ENCODE measurements at places on chromosomes 4 and X.

DNA sequence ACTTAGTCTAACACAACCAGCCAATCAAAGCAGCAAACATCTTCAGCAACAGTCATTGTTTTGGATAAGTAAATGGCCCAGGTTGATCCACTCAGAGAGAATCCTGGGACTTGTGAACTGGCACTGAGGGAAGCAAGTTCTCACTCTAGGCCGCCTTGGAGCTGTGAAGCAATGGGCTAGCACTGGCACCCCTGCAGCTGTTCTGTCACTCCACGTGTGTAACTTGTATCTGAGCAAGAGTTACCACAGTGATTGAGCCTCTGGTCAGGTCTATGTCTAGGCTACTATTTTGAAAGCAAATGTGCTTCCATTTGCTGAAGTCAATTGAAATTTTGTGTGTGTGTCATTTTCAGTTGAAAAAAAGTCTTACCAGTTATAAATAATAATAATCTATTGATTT, 57.2 kb upstream of the HS3ST1 start:
- H3K36me3 ChIP-seq: no peaks in the 10 kb centered on the region
- H3K27me3 ChIP-seq: no peaks in the 10 kb centered on the region
- no peak for DNase-seq
- no peaks in the 10 kb centered on the region for H3K4me1 ChIP-seq

- H3K27me3 ChIP-seq: no peaks in the 10 kb centered on the region
- no peaks in the 10 kb centered on the region for H3K36me3 ChIP-seq
- peak; percentile 0 for DNase-seq
- H3K27ac ChIP-seq: no peak overlapping the region
- no peak overlapping the region for H3K4me3 ChIP-seq
Measured at GRCh38 chrX:155246748-155247147, 17.5 kb downstream of the RAB39B start.

DNA sequence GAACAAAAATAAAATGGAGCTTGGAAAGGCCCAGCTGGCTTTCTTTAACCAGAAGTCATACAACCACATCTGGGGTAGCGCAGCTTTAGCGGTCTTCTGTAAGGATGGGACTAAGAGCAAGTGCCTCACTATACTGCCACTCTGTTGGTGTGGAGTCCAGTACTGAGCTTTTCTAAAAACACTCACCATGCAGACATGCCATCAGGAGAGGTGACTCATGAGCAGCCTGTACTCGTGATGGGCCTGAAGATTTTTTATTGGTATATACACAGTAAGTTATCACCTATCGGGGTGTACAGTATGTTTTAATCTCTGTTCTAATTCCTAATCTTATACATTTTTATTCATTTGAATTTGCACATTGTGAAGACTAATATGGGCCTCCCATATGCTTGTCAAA, 9.6 kb downstream of the PPP3CA start:
- peaks cover 5% of the 10 kb centered on the region for H3K4me1 ChIP-seq
- no peaks in the 10 kb centered on the region for H3K27me3 ChIP-seq
- H3K27ac ChIP-seq: no peak overlapping the region

DNA sequence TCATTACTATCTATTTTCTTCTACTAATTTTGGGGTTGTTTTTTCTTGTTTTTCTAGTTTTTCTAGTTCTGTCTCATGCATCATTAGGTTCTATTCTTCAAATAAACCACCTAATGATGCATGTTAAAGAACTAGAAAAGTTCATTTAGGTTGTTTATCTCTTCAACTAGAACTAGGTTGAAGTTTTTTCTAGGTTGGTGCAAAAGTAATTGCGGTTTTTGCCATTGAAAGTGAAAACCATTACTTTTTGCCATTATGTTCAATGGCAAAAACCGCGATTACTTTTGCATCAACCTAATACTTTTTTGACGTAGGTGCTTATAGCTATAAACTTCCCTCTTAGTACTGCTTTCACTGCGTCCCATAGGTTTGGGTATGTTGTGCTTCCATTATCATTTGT, 64.4 kb upstream of the SLC7A3 start:
- H3K27me3 ChIP-seq: no peaks in the 10 kb centered on the region
- H3K4me1 ChIP-seq: no peaks in the 10 kb centered on the region
- no peaks in the 10 kb centered on the region for H3K36me3 ChIP-seq
- no peak for DNase-seq

GRCh38 chrX:149145845-149146285, 359.2 kb downstream of the IDS start:
- no peak overlapping the region for H3K27ac ChIP-seq
- no peaks in the 10 kb centered on the region for H3K4me1 ChIP-seq
- H3K36me3 ChIP-seq: no peaks in the 10 kb centered on the region
- peak; percentile 27 for DNase-seq
- H3K27me3 ChIP-seq: no peaks in the 10 kb centered on the region

DNA sequence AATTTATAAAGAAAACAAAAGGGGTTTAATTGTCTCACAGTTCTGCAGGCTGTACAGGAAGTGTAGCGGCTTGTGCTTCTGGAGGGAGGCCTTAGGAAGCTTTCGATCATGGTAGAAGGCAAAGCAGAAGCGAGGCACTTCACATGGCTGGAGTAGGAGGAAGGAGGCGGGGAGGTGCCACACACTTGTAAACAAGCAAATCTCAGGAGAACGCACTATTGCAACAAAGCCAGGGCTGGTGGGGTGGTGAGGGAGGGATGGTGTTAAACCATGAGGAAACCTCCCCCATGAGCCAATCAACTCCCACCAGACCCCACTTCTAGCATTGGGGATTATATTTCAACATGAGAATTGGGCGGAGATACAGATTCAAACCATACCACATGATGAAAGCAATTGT, 1116.3 kb downstream of the FAT4 start:
- DNase-seq: no peak
- no peaks in the 10 kb centered on the region for H3K36me3 ChIP-seq
- H3K27ac ChIP-seq: no peak overlapping the region
- H3K4me3 ChIP-seq: no peak overlapping the region

DNA sequence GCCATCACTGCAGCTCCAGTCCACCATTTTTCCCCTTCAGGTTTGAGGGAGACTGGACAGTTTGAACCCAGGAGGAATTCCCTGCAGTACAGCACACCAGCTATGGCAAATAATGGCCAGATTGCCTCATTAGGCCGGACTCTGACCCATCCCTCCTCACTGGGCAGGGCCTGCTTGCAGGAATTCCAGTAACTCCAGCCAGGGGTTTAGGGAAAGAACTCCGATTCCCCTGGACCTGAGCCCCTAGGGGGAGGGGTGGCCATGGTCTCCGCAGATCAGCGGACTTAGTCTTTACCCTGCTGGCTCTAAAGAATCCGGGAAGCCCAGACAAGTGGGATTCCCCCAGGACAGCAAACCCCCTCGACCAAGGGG, 342.8 kb downstream of the DMD start:
- no peaks in the 10 kb centered on the region for H3K4me1 ChIP-seq
- H3K4me3 ChIP-seq: no peak overlapping the region
- no peak overlapping the region for H3K27ac ChIP-seq
- no peaks in the 10 kb centered on the region for H3K36me3 ChIP-seq

DNA sequence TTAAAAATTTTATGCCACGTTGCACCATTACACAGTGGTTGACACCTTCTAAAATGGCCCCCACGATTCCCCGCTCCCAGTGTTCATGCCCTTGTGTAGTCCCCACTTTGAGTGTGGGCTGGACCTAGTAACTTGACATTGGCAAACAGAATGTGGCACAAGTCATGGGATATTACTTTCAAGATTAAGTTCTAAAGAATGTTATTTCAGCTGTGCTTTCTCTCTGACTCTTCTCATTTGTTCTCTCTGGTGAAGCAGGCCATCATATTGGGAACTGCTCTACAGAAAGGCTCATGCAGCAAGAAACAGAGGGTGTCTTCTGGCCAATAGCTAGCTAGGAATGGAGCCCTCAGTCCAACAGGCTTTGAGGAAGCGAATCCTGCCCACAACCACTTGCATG, 67.1 kb downstream of the ATXN3L start:
- DNase-seq: no peak
- no peaks in the 10 kb centered on the region for H3K27me3 ChIP-seq
- no peak overlapping the region for H3K4me3 ChIP-seq
- H3K27ac ChIP-seq: no peak overlapping the region

GRCh38 chrX:115560978-115561604, at the start of gene PLS3:
TSS of gene PLS3 (plus strand) at chrX:115561174. CDS start at chrX:115610251, 49,077 bp downstream.
- DNase-seq: peak; percentile 93
- peak within 1 kb of the TSS; percentile 90 for H3K27ac ChIP-seq
- no peaks in the 10 kb centered on the region for H3K27me3 ChIP-seq
- H3K4me3 ChIP-seq: peak within 1 kb of the TSS; percentile 85

DNA sequence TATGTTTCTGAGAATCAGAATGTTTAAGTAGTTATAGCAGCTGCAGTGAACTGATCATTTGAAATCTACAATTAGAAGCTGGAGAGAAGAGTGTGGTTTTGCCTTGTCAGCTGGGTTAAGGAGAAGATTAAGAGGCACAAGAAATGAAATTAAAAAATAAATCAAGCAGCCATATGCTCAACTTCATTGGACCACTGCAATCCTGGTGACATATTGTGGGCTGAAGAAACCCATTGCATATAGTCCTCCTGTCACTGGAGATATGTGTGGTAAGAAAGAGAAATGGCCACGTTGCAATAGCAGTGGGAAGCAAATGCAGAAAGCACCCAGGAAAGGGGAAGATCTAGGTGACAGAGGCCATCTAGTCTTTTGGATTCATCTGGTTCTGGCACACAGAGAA, 63.0 kb downstream of the INTS12 start:
- no peak overlapping the region for H3K4me3 ChIP-seq
- DNase-seq: no peak
- H3K27me3 ChIP-seq: no peaks in the 10 kb centered on the region
- no peak overlapping the region for H3K27ac ChIP-seq

GRCh38 chr4:40846532-40846931, 96.8 kb downstream of the NSUN7 start:
- H3K4me1 ChIP-seq: no peaks in the 10 kb centered on the region
- no peaks in the 10 kb centered on the region for H3K36me3 ChIP-seq
- H3K27ac ChIP-seq: no peak overlapping the region
- no peaks in the 10 kb centered on the region for H3K27me3 ChIP-seq
- DNase-seq: no peak
- H3K4me3 ChIP-seq: no peak overlapping the region

DNA sequence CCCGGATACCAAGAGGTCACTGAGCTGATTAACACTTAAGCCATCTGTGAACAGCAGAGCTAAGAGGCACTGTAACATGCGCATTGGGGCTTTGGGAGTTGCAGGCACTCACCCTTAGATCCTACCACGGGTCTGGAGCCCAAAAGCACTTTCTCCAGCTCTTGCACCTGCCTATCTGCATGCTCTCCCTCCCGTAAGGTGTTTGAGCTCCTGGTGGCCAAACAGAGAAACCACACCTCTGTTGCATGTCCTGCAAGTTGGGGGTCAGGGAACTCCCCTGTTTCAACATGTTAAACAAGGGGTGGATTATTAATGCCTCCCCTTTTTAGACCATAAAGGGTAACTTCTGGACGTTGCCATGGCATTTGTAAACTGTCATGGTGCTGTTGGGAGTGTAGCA, 49.8 kb downstream of the GYPA start:
- no peaks in the 10 kb centered on the region for H3K4me1 ChIP-seq
- H3K4me3 ChIP-seq: no peak overlapping the region
- no peak for DNase-seq
- no peaks in the 10 kb centered on the region for H3K27me3 ChIP-seq
- H3K36me3 ChIP-seq: no peaks in the 10 kb centered on the region
- H3K27ac ChIP-seq: no peak overlapping the region

DNA sequence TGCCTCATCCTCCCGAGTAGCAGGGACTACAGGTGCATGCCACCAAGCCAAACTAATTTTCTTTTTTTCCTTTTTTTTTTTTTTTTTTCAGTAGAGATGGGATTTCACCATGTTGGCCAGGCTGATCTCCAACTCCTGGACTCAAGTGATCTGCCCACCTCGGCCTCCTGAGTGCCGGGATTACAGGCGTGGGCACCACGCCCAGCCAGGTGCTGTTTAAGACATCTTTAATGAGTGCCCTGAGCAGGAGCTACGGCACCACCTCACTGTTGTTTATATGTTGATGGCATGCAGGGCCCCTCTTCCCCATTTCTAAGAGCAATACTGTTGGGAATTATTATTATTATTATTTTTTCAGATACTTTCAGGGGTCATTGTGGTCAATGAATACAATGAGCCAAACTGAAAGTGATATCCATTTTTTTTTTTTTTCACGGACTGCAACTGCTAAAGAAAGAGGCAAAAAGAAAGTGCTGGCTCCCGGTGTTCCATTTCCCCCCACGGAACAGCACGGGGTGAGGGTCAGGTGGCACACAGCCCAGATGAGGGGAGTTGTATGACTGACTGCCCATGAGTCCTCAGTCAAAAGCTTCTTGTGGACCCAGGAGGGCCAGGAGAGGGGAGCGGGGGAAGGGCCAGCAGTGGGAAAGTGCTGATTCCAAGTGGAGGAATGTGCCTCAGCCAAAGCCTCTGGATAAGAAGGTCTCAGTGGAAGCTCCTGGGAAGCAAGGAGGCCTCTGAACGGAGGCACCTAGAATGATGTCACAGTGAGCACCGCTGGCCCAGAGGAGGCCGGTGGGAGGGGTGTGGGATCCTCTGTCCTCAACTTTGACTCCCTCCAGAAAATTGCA, 101.8 kb upstream of the HPF1 start:
- no peak overlapping the region for H3K4me3 ChIP-seq
- DNase-seq: peak; percentile 11
- H3K27ac ChIP-seq: no peak overlapping the region
- peaks cover 7% of the 10 kb centered on the region for H3K4me1 ChIP-seq
- no peaks in the 10 kb centered on the region for H3K36me3 ChIP-seq

- H3K27ac ChIP-seq: no peak overlapping the region
- DNase-seq: peak; percentile 77
- H3K4me3 ChIP-seq: no peak overlapping the region
- H3K4me1 ChIP-seq: peaks cover 24% of the 10 kb centered on the region
- no peaks in the 10 kb centered on the region for H3K27me3 ChIP-seq
Measured at GRCh38 chr4:26866781-26867180, 6.1 kb downstream of the STIM2 start.

GRCh38 chr4:113467581-113467980, 294.0 kb downstream of the CAMK2D start:
- H3K4me3 ChIP-seq: no peak overlapping the region
- no peaks in the 10 kb centered on the region for H3K27me3 ChIP-seq
- no peaks in the 10 kb centered on the region for H3K36me3 ChIP-seq
- H3K4me1 ChIP-seq: no peaks in the 10 kb centered on the region

GRCh38 chr4:120691536-120691935, 231.0 kb downstream of the PRDM5 start:
- H3K27me3 ChIP-seq: no peaks in the 10 kb centered on the region
- no peak overlapping the region for H3K4me3 ChIP-seq
- no peak for DNase-seq
- no peak overlapping the region for H3K27ac ChIP-seq
- H3K4me1 ChIP-seq: no peaks in the 10 kb centered on the region

DNA sequence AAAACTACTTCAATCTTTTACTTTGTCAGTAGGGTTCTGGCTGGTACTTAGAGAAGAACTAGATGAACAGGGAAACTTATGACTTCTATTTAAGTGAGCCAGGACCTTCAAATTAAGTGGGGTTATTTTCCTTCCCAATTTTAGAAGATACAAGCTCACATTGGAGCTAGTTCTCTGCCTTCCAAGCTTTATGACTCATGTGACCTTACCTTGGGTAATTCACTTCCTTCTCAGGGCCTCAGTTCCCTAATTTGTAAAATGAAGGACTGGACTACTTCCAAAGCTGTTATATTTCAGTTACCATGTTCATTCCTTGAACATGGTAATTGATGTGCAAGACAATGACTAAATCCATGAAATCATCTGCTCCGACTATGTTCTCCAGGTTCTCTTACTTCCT, 32.0 kb upstream of the DCX start:
- no peaks in the 10 kb centered on the region for H3K27me3 ChIP-seq
- H3K27ac ChIP-seq: no peak overlapping the region
- no peak for DNase-seq
- H3K36me3 ChIP-seq: no peaks in the 10 kb centered on the region
- H3K4me3 ChIP-seq: no peak overlapping the region
- no peaks in the 10 kb centered on the region for H3K4me1 ChIP-seq
